ENCODE measurements at places on chromosomes 6 and 20.

DNA sequence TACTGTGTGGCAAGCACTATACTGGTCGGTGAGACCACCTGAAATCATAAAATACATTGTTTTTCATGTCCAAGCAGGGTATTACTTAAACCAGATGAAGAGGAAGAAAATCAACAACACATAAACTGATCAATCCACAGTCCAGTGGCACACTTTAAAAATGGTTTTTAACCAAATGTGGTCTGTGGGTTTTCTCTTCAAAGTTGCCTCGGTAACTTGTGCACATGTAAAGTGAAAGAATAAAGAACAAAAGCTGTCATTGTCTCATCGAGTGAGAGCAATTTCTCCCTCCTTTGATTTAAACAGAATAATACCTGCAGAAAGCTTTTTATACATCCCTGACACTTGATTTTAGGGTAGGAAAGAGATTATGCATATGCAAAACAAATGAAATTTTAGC, 3.7 kb downstream of the FLRT3 start:
- DNase-seq = no peak

- DNase-seq = no peak
Measured at GRCh38 chr6:17120019-17120418, 18.2 kb downstream of the STMND1 start.

GRCh38 chr6:137571854-137572253, 77.7 kb upstream of the OLIG3 start:
- peak; percentile 70 for DNase-seq

DNA sequence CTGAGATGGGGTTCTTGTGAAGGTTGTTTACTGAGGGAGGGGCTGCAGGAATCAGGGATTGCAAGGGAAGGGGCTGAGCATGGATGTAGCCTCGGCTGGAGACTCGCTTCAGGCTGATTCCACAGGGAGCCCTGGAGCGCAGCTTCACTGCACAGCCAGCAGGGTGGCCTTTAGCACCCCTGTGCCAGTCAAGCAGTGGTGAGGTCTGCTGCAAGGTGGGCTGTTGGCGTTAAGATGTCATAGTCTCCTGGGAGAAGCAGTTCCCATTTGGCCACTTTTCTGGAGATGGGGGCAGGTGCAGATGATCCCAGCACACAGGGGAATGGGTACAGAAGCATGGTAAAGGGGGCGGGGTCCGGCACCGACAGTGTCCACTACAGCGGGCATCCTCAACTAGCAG, 126.3 kb downstream of the TOX2 start:
- no peak for DNase-seq

DNA sequence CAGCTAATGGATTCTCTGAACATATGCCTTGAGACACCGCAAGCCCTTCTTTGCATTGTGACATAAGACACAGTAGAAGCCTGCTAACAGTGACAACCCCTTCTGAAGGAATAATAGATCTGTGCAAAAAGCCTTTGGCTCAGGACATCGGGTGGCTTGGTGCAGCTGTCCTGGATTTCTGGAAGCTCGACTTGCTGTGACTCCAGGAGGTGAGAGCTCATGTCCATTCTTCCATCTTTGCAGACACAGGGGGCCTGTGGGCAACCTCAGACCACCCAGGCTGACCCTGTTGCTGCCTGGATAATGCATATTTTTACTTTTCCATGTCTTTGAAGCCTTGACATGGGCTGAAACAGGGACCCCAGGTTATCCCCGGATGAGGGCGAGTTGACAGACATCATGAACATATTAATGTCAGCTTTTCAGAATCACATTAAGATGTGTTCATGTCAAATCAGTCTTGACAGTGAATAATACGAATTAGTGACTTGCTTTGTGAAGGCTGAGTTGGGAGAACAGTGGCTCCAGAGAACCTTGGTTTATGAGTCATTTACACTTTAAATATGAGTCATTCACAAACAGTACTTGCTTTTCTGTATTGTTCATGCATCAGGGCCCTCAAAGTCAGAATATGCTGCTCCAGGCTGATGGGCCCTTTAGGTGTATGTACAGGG, 66.8 kb upstream of the IYD start:
- no peak for DNase-seq

DNA sequence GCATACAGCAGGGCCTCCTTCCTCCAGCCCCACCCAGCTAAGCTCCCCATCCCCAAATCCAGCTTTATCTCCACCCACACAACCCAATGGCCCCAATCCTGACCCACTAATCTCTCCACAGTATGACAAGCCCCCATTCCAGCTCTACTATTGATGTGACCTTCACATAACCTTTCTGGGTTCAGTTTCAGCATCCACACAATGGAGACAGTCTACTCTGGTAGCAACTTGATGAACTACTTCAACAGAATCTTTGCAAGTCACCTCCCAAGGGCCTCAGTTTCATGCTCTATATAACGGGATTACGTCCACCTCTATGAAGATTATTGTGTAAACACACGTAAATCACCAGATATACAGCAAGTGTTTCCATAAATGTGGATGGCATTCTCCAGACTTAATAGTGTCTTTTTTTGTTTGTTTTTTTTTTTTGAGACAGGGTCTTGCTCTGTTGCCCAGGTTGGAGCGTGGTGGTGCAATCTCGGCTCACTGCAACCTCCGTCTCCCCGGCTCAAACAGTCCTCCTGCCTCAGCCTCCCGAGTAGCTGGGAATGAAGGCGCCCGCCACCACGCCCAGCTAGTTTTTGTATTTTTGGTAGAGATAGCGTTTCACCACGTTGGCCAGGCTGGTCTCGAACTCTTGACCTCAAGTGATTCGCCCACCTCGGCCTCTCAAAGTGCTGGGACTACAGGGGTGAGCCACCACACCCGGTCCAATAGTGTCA, 1.4 kb downstream of the AHCY start:
- DNase-seq = no peak

DNA sequence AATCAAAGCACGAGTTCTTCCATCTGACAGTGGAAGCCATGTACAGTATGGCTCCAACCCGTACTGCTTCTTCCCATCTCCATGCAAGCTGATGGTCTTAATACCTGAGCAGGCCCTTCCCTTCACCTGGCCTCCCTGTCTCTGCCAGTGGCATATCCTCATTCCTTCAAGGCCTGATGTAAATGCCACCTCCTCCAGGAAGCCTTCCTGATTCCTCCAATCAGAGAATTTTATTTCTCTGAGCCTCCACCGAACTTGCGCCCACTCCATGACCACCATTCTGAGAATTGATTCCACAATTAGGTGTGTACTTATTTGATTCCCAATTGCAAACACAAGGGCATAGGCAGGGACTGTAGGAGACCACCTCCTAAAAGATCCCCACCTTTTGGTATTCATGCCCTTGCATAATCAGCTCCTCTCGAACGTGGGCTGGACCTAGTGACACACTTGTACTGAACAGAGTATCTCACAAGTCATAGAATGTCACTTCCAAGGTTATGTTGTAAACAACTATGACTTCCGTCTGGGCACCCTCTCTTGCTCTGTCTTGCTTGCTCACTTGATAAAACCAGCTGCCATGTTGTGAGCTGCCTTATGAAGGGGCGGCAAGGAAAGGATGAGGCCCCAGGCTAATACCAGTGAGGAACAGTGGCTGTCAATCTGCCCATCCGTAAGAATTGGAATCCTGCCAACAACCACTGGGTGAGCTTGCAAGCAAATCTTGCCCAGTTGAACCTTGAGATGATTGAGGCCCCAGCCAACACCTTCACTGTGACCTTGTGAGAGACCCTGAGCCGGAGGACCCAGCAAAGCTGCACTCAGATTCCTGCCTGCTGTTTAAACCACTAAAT, 38.8 kb downstream of the CPNE5 start:
- DNase-seq = no peak

DNA sequence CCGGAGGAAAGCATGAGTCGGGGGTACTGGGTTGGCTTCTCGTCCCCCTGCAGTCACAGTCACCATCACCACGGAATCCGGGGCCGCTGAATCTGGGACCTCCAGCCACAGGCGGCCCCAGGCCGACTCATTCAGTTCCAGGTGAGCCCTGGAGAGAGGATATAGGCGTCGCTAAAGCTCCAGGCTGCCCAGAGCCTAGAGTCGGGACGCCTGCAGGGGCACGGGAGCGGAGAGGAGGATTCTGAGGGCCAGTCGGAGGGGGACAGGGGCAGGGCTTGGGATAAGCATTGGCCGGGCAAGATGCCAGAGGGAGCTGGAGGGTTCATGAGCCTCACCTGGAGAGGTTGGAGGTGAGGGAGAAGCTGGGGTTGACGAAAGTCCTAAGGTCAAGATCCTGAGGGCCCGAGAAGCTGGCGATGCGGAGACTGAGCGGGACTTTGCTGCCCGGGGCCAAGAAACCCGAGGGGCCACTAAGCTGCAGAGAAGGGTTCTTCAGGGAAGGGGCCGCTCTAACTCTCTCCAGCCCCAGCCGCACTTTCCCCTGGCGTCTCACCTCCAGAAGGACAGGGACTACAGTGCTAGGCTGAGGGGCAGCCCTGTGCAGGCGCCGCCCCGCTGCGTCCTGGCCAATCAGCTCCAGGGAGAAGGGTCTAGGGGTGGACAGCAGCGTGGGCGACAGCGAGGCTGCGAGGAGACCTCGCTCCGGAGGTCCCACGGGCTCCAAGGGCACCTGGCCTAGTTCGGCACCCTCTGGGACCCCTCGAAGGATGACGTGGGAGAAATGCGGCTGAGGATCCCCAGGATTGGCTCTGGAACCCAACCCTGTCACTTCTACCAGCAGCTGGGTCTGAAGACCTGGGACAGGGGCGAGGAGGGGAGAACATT, 3.7 kb downstream of the SAPCD1 start:
- DNase-seq = no peak

- no peak for DNase-seq
Measured at GRCh38 chr6:122472022-122472340, 374 bp upstream of the SERINC1 start.

GRCh38 chr6:49513153-49513989, 13.6 kb downstream of the GLYATL3 start:
- no peak for DNase-seq

DNA sequence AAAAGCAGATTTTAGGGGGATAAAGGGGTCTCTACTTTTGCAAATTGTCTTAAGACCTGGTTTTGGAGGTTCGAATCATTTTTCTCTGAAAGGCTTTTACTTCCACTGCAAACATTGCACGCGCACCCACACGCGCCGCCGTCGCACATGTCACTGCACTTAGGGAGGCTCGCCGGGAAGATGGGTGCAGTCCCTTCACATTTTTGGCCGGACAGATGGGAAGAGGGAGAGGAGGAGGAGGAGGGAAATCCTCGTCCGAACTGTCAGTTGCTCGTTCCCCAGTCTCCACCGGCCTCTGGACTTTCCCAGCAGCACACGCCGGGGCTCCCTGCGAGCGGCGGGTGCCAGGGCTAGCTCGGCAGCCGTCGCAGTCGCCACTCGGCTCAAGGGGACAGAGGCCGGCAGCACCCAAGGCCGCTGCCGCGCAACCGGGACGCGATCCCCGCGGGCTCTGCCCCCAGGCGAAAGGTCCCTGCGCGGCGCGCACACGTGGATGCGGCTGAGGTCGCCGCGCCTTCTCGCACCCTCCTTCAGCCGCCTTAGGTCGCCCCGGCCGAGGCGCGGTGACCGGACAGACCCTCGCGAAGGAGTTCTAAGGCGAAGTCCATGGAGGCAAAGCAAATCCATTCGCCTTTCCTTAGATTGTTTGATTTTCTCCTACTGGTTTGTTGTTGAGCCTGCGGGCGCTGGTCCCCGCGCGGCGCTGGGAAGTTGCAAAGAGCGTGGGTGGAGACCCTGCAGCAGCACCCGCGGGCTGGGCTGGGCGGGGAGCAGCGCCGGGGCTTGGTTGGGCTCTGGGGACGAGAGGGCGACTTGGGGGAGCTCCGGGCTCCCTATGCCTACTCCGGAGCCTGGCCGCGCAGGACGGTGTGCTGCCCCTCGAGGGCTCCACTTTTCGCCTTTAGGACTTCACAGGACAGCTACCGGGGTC, 1.2 kb downstream of the MYB start:
- peak; percentile 36 for DNase-seq

- DNase-seq = no peak
Measured at GRCh38 chr6:154865291-154865690, 129.8 kb upstream of the TIAM2 start.

DNA sequence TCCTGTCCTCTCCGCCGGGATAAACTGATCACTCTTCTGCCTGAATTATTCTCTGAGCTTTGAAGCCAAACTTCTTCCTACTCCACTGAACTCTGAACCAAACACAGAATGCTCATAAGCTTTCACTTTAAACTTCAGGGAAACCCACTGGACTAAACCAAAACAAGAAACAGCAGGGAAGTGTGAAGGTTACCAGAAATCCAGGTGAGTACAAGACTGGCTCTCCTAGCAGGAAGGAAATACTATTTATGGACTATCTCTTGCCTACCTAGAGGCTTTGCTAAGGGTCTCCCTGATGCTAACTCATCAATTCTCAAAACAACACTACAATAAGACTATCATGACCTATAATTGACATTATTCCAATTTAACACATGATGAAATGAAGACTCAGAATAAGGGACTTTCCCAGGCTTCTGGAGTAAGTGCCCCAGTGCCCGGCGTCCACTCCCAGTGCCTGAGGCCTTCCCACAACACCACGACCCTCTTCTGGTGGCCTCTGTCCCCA, 145.0 kb downstream of the ZDHHC14 start:
- no peak for DNase-seq

DNA sequence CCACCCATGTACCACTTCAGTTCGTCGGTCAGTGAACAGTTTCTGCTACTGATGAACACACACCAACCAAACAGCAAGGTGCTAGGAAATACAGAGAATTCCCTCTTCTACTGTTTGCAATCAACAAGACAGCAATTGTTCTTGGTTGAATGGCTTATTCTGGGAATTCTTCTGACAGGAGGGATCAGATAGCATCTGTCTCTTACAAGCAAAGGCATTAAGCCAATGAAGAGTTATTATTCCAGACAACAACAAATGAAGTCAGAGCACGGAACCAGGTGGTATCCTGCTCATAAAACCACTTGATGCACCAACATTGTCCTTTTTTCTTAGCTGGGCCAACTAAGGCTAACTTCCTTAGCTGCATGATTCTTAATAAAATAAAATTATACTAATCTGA, 37.8 kb downstream of the PTPRK start:
- no peak for DNase-seq

- no peak for DNase-seq
Measured at GRCh38 chr6:14816116-14816859, 429.6 kb upstream of the JARID2 start.

- DNase-seq = no peak
Measured at GRCh38 chr6:14748679-14749078, 497.2 kb upstream of the JARID2 start.

DNA sequence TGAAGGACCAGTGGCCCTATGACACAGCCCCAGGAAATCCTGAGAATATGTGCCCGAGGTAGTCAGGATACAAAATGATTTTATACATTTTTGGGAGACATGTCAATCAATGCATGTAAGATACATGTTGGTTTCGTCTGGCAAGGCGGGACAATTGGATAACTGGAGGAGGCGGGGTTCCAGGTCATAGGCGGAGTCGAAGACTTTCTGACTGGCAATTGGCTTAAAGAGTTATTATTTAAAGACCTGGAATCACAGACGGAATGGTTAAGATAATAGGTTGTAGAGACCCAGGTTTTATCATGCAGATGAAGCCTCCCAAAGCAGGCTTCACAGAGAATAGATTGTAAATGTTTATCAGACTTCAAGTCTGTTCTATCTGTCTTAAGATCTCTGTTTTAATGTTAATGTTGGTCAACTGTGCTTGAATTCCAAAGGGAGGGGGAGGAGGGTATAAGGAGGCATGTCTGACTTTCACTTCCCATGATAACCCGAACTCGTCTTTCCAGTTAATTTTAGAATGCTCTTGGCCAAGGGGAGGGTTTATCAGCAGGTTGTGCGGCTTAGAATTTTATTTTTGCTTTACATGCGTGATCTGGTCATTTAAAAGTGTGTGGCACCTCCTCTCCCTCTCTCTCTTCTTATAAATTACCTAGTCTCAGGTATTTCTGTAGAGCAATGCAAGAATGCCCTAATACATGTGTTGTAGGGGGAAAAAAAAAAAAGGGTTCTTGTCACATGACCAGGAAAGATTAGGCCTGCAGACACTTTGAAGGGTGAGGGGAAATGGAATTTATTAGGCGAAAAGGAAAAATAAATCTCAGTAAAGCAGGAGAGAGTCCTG, 230.7 kb downstream of the NFATC2 start:
- DNase-seq = no peak
